ENCODE measurements at places on chromosomes 12 and 14.

DNA sequence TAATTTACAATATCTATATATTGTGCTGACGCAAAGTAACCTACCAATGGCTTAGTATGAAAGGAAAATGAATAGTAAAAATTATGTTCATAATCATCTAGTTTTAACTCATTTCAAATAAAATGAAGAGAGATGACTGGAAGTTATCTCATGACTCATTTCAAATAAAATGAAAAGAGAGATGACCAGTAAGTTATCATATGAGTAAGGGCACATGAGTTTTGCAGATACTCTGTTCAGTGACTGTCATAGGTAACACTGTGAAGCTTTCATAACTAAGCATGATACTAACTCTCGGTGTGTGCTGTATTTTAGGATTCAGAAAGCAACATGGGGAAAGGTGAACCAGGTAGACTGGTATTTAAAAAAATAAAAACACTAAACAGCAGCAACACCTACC lies 364.5 kb upstream of the DIO2 start:
- no peak for DNase-seq

GRCh38 chr14:72186523-72186922 lies 254.3 kb downstream of the RGS6 start:
- no peak for DNase-seq

GRCh38 chr12:6158255-6158654 lies 33.8 kb upstream of the VWF start:
- no peak for DNase-seq

DNA sequence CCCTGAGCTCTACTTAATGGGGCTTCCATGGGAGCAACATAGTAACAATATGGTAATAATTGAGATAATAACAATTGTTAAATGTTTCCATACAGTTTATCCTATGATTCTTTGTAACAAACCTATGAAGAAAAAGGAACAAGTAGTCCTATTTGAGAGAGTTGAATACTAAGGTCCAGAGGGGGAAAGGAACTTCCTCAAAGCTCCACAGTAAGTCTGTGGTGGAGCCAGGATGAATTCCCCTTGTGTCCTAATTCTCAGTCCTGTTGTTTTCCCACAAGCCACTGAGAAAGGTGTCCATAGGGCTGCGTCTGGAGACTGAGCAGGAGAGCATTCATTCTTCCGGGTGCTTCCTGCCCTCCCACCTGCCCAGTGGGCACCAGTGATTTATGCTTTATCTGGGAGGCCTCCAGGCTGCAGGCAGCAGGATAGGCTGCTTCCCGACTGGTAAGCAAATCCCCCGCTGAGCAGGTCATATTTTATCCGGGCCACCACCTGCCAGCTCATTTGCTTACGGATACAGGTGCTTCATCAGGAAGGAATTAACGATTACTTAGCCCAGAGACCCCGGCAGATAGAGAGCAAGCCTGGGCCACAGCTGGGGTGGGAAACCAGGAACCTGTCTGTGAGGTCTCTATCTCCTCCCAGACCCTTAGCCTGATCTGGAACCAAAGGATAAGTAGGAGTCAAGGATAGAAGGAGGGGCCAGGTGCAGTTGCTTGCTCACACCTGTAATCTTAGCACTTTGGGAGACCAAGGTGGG lies 33.9 kb upstream of the FAM222A start:
- DNase-seq = no peak

DNA sequence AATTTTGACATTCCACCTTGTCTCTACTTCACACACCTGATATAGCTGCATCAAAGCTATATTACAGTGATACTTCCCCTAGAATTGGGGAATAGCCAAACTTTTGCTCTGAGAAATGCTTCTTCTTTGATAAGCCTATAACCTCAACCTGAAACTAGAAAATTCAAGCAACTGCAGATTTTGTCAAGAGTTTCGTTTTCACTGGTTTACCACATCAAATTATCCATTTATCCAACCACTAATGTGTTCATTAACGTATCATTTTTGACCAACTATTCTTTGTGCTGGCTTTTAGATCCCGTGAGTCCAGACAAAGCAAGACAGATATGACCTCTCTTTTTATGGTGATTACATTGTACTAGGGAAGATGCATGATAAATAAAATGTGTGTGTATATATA lies 13.5 kb upstream of the TAS2R46 start:
- no peak for DNase-seq

All from stimulated activated CD4-positive, alpha-beta T cell treated with anti-CD3 and anti-CD28 coated beads, Interleukin-15, amount 100 ng/mL, for 48 hours (primary cell).